Stimulated activated CD4-positive, alpha-beta T cell treated with anti-CD3 and anti-CD28 coated beads, Interleukin-4, amount 100 ng/mL, for 24 hours (primary cell): ENCODE measurements at places on chromosomes 2 and 18.

GRCh38 chr18:8229787-8230186, 379.4 kb upstream of the RAB12 start:
- no peak for DNase-seq

- DNase-seq: no peak
Observed at GRCh38 chr2:119491776-119492525, 32.3 kb downstream of the SCTR start.

DNA sequence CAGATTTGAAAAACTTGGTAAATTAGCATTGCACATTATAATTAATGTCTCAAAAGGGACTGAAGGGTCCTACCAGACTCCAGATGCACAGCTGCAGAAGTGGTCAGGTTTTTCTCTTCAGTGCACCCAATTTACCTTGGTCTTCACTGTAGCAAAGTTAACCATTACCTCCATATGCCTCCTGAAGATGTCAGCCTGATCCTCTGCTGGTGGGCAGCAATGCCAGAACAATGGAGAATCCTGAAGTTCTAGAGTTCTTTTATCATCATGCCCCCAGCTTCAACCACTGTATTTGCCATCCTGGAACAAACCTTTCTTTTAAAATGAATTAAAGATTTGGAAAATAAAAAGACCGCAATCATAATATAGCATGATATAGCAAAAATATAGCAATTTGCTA, 1774.8 kb upstream of the CELF4 start:
- no peak for DNase-seq

DNA sequence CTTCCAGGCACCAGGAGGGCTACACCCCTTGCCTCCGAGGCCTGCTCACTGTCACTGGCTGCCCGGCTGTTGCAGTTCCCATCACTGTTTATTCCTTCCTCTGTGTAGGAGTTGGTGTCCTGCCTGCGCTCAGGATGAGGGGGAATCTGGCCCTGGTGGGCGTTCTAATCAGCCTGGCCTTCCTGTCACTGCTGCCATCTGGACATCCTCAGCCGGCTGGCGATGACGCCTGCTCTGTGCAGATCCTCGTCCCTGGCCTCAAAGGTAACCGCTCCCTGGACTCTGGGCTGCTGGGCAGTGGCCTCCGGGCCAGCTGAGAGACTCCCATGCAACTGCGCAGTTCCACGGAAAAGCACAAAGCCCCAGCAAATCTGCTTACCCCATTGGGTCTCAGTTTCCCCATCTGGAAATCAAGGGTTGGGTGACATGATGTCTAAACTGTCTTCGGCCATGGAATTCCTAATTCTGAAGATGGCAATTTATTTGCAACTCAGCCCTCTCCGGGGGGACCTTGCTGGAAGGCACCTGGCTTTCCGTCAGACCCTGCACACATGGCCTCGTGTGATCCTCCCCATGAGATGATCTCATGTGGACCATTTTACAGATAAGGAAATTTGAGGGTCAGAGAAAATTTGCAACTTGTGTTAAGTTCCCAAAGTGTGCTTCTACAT, 9.4 kb downstream of the COLEC11 start:
- no peak for DNase-seq

DNA sequence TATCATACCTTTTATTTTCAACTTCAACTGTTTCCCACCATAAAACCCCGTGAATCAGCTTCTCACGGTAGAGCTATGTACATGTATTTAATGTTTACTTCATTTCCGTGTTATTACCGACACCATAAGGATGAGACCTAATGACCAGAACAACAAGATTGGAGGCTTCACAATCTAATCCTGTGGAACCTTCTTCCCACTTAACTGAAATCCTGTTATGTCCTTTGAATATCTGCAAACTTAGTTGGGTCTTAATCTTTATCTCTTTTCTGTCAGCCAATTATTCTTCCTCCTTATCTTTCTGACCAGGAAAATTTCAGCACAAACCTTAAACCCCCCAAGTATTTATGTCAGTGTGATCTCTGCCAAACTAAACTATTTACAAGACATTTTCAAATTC, 214.4 kb downstream of the TMX3 start:
- DNase-seq: no peak

GRCh38 chr18:31429623-31430022, 17.9 kb upstream of the DSG3 start:
- no peak for DNase-seq

GRCh38 chr2:3595985-3596384, 1.1 kb downstream of the COLEC11 start:
- peak; percentile 63 for DNase-seq

DNA sequence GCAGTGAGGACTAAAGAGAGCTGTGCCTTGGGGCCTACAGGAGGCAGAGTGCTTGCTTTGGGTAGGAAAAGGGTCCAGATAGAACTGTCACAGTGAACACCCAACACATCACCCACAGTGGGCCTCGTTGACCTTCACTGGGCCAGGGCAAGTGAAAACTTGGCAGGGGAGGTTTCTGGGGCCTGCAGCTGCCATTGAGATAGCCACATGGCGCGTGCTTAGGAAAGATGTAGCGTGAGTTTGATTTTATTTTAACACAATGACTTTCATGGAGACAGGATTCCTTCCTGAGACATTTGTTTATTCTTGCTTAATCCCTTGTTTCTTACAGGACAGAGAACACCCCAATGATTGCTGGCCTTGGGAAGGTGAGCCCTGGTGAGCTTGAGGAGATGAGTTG, 9.3 kb upstream of the ESPNL start:
- DNase-seq: no peak

DNA sequence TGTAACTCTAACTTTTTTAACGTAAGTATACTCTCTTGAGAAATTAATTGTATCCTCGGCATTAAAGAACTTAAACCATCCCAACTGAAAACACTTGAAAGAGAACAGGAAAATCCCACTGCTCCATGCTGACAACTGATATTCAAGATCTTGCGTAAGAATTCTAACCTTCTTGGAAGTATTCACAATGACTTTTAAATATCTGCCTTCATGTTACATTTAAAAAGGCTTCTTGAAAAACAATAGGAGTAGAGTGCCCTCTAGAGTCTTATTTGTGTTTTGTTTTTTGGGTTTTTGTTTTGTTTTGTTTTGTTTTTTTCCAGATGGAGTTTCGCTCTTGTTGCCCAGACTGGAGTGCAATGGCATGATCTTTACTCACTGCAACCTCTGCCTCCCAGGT, 65.4 kb upstream of the DNAJC10 start:
- no peak for DNase-seq

- DNase-seq: no peak
Observed at GRCh38 chr2:108835040-108835439, 48.5 kb downstream of the CCDC138 start.

DNA sequence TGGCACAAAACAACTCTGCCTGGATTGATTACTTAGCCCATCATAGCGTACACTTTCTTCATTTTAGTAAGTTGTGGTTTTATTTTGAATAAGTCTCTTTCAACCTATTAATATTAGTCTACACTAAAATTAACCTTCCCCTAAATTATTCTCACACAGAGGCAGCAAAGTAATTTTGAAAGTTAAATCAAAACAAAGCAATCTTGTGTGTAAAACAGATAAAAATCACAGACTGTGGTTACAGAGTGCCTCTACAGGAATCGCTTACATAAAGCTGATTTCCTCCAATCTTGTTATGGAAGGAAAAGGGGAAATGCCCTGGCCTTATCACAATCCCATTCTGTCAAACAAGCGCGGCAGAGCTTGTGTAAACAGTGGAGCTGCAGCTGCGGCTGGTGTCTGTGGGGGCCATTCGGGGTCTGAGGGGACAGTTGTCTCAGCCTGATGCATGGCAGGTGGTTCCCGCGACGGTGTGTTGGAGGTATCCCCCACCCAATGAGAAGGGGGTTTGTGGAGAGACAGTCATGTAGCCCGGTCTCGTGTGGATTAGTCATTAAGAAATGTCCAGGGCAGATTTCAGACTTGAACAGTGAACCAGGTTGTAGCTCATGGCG, 42.1 kb downstream of the BCL2L11 start:
- peak; percentile 12 for DNase-seq

DNA sequence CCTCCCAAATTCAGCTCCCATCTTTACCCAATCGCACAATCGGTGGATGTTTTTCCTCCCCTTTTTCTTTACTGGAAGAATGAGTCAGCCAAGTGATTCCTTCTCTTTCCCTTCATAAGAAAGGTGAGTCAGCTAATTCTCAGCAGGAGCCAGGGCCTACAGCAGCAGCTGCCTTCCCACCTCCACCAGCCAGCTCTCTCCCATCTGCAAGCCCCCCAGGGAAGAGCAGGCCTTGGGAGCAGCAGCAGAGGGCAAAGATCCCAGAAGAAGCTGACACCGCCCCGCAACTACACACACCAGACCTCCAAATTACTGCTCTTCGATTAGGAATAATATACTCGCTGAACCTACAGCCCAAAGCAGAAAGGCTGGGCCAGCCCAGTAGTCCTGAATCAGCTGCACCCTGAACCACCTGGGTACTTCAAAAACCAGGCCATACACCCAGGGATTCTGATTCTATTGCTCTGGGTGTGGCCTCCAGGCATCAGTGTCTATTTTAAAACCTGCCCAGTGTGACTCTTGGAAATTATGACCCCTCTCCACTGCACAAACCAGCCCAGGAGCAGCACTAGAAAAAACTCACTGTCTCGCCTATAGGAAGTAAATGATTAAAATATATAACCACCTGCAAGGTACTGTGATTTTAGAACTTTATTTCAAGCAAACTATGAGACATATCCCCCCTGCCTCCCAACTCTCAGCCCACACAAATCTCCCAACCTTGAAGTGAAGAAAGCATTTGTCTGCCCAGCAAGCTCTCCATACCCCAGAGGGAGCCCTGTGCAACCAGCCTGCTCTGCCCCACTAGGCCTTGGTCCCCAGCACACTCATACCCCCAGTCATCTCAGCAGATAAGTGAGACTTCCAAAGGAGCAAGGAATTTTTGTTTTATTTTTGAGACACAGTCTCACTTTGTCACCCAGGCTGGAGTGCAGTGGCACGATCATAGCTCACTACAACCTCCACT, 7.3 kb downstream of the SFXN5 start:
- DNase-seq: no peak

DNA sequence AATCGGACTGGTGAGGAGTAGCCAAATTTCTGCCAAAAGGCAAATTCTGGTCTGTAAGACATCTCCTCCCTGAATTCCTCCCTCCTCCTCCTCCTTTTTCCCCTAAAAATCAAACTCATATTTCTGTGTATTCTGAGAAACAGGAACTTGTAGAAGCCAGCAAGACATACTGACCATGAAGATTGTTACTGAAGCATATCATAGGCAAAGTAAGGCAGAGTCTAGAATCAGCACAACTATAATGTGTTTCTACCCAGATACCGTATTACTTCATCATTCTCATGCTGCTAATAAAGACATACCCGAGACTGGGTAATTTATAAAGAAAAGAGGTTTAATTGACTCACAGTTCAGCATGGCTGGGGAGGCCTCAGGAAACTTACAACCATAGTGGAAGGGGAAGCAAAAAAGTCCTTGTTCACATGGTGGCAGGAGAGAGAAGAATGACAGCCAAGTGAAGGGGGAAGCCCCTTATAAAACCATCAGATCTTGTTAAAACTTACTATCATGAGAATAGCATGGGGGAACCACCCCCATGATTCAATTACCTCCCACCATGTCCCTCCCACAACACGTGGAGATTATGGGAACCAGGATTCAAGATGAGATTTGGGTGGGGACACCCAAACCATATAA, 24.9 kb upstream of the EPC2 start:
- no peak for DNase-seq

GRCh38 chr18:72360634-72361033, 183.5 kb downstream of the CBLN2 start:
- DNase-seq: no peak

DNA sequence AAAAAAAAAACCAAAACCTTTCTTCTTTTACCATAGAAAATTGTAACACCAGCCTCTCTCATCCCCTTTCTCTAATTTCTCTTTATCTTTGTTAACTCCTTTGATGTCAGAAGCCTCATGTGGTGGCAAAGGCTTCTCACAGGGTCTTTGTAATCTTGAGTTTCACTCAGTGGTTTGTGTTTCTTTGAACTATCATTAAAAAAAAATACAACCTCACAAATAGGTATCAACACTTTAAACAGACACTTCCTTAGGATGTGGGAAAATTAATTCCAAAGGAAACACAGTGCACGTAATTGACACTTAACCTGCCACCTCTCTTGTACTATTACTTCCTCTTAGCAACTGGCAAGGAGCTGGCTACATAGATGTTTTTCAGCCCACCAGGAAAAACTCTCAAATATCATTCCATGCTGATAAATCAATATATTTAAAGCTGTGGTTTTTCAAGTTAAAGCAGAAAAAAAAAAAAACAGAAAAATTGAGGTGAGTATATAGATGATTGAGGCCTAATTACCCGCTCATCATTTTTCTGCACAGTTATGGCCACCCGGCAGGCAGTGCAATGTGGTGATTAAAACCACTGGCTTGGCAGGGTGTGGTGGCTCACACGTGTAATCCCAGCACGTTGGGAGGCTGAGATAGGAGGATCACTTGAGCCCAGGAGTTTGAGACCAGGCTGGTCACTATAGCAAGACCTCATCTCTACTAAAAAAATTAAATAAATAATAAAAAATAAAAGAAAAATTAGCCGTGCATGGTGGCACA, 193.5 kb downstream of the MYO3B start:
- DNase-seq: no peak

- DNase-seq: no peak
Observed at GRCh38 chr2:30404319-30405259, 42.5 kb upstream of the LCLAT1 start.

- peak; percentile 54 for DNase-seq
Observed at GRCh38 chr18:77223221-77223639, 26.4 kb upstream of the GALR1 start.

DNA sequence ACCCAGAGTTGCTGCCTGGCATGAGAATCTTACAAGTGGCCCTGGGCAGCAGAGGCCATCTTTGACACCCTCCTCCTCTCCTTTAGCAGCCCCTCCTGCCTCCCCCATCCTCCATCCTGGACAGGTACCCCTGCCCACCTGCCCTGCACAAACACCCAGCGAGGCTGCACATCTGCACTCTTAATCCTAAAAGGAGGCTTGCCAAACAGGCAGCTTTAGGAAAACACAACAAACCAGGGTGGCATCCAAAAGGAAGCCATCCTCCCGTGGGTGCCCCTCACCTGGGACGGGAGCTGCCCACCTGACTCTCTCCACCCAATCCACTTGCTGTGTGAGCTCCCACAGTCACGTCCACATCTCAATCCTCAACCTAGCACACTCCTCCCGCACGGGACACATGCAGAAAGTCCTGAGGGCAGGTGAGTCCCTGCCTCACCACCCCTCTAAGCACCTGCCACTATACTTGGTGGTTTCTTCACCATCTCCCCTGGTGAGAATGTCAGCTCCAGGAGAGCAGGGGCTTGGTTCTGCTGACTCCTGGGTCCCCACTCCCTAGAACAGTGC, 5.8 kb downstream of the BIN1 start:
- DNase-seq: no peak

- no peak for DNase-seq
Observed at GRCh38 chr2:195121341-195121740, 535.7 kb upstream of the SLC39A10 start.
